CD4-positive, alpha-beta T cell (primary cell): ENCODE measurements at places on chromosomes 3 and 15.

DNA sequence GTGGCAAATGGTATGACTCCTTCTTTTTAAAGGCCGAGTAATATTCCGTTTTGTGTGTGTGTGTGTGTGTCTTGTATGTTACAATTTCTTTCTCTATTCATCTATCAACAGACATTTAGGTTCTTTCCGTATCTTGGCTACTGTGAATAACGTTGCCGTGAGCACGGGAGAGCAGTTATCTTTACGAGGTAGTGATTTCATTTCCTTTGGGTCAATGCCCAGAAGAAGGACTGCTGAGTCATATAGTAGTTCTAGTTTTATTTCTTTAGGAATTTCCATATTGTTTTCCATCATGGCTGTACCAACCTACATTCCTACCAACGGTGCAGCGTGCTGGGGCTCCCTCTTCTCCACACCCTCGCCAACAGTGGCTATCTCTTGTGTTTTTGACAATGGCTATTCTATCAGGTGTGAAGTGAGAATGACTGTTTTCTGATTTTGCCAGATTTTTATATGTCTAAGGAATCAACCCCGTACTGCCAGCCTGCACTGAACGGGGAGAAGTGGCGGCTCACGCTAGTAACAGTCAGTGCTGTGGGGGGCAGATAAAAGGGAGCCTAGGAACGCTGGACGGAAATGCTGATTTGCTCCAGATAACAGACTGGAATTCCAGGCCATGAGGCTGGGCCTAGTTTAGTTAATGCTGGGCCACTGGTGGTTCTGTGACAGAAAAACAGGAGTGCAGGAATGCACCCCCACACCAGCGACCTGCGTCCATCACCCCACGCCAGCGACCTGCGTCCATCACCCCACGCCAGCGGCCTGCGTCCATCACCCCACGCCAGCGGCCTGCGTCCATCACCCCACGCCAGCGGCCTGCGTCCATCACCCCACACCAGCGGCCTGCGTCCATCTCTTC lies 168.1 kb downstream of the XXYLT1 start:
- DNase-seq = peak; percentile 54

DNA sequence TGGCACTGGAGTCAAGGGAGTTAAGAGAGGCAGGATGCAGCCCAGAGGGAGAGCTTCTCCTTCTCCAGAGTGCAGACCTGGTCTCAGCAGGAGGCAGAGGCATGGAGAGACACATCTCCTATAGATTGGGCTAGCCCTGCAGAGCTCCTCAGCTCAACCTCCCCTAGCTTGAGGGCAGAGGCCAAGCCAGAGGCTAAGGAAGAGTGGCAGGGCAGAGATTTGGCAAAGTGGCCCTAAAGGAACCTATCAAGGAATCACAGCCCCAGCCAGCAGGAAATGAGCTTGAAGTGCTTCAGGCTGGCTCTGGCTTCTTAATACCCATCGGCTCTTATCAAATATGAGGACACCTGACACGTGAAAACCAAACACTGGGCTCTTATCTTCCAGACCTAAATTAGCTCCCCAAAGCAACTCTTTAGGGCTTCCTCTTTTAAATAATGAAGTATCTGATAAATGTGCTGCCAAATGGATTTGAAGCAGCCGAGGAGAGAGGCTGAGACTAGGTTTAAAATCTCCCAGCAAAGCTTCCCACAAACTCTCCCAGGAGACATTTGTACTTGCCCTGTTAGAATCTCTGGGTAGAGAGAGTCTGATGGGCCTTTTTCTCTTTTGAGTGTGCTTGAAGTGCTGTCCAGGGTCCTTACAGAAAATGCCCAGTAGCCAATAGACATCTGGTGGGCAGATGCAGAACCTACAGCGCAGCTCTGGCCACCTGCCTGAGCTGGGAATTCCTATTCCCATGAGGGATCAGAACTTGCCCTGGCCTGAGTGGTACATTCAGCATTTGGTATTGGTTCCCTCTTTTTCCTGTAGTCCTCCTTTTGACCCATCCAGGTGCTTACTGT lies 271.4 kb downstream of the CLSTN2 start:
- DNase-seq = no peak

- peak; percentile 86 for DNase-seq
These were observed 69.0 kb downstream of the RAB7A start for GRCh38 chr3:128794770-128795649.

- no peak for DNase-seq
These were observed 96.1 kb downstream of the MCTP2 start for GRCh38 chr15:94327356-94327936.

- DNase-seq = peak; percentile 78
These were observed 27.2 kb downstream of the LRRC2 start for GRCh38 chr3:46538803-46539442.

GRCh38 chr3:175059788-175060187 lies 200.7 kb downstream of the NAALADL2 start:
- DNase-seq = no peak

- DNase-seq = no peak
These were observed 102.7 kb upstream of the UMPS start for GRCh38 chr3:124627501-124627908.

GRCh38 chr3:11274566-11275142 lies 2.5 kb downstream of the ATG7 start:
- no peak for DNase-seq

- no peak for DNase-seq
These were observed 49.4 kb upstream of the HES1 start for GRCh38 chr3:194086388-194087075.

DNA sequence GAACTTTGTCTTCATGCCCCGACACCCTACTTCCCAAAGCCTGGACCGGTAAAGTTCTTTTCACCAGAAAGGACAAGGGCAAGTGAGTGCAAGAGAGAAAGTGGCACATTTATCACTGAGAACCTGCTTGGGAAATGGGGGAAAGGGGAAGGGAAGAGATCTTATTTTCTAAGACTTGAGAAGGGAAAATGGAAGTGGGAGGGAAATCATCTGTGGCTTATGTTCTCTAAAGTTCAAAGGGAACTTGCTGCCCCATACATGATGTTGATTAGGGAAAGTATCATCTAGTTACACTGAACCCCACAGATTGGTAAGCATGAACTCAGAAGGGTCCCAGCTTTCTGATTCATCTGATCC lies 199.5 kb upstream of the LPP start:
- no peak for DNase-seq

- DNase-seq = no peak
These were observed 7.8 kb downstream of the EMC3 start for GRCh38 chr3:9978710-9979305.

- DNase-seq = no peak
These were observed 211.9 kb downstream of the KCNAB1 start for GRCh38 chr3:156332304-156332703.

GRCh38 chr3:139301183-139301582 lies 42.6 kb upstream of the MRPS22 start:
- DNase-seq = no peak

- DNase-seq = no peak
These were observed 670 bp upstream of the CBLB start for GRCh38 chr3:105869531-105869833.

- no peak for DNase-seq
These were observed 13.9 kb downstream of the CCR5AS start for GRCh38 chr3:46393011-46393410.

DNA sequence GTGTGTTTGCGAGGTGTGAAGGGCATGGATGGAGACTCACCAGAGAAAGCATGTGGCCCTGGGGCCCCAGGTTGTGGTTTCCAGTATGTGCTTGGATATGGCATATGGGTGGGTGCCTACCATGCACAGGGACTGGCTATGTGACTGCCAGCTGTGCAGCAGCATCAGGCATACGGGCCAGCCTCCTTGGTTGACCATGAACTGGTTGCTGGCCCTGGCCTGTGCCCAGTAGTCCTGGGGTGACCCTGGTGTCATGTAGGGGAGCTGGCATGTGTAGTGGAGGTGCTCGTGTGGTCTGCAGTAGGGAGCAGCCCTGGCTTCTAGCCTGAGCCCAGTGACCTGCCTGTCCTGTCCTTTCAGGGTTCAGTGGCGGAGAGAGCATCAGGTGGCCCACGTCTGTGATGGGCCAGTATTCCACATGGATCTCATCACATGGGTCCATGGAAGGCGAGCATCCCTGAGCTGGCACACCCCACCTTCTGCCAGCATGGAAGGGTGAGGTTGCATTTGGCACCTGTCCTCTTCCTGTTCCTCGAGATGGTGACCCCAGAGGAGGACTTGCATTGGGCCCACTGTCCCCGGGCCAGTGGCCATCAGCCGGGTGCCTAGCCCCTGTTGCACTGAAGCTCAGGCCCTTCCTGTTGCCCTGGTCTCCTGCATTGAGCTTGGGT lies 228.9 kb downstream of the SNRPN start:
- DNase-seq = no peak

- no peak for DNase-seq
These were observed 96.7 kb upstream of the KCNMB2 start for GRCh38 chr3:178439504-178439903.

DNA sequence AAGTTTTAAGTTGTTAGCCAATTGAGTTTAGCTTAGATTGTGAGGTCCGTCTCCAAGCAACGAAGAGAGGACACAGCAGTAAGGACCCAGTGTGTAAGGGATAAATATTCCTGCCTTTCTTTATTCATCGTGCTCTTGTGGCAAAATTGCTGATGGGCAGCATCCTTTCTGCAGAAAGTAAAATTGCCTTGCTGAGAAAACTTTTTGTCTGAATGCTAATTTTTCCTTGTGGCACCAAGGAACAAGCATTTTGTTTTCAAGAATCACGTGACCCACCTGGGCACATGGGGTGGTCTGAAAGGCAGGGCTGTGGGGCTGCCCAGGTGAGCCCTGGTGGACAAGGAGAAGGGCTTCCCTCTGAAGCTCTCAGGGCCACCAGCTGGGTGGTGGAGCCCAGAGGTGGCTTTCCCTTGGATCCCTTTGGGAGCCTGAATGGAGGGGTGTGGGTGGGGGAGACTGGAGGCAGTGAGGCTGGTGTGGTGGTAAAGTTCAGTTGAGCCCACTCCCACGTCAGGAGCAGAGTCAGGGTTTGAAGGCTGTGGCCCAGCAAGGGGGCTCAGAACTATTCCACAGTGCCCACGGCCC lies 24.0 kb upstream of the TMCC1 start:
- no peak for DNase-seq

- DNase-seq = no peak
These were observed 136.8 kb downstream of the FHIT start for GRCh38 chr3:61114316-61114953.

DNA sequence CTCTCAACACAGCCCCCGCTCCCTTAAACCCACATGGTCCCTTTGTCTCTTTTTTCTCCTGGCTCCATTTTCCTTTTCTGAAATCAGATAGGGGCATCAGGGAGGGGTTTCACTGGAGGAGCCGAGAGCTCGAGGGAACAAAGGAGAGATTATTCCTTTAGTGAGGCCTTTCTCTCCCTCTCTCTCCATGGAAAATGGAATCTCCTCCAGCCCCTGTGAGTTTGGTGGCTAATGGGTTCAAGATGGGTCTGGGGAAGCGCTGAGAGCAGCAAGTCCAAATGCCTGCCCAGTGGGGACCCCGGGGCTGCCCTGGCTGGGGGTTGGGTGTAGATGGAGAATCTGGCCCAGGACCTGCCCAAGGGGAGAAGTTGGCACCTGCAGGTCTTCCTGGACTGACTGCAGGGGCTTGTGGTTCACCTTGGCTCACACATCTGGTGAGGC lies 56.8 kb downstream of the ITGA11 start:
- no peak for DNase-seq

DNA sequence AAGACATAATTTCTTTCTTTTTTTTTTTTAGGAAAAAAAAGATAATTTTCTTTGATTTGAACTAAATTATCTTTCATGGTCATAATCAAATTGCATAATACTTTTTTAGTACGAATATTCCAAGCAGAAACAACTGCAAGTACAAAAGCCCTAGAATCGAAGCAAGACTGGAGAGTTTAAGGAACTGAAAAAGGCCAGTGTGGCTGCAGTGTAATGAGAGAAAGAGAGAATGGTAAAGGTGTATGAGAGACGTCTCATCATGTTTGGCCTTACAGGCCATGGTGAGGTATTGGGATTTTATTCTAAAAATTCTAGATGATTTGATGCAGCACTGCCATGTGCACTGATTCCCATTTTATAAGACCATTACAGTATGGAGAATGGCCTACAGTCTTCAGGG lies 180.9 kb downstream of the SUCNR1 start:
- no peak for DNase-seq

- no peak for DNase-seq
These were observed 227.1 kb downstream of the ZPLD1 start for GRCh38 chr3:102661707-102662497.

- DNase-seq = no peak
These were observed 3.2 kb downstream of the XCR1 start for GRCh38 chr3:46024131-46024530.

GRCh38 chr3:189042832-189043231 lies 128.9 kb upstream of the TPRG1 start:
- no peak for DNase-seq

GRCh38 chr3:185866555-185866954 lies 41.7 kb upstream of the IGF2BP2 start:
- DNase-seq = no peak

DNA sequence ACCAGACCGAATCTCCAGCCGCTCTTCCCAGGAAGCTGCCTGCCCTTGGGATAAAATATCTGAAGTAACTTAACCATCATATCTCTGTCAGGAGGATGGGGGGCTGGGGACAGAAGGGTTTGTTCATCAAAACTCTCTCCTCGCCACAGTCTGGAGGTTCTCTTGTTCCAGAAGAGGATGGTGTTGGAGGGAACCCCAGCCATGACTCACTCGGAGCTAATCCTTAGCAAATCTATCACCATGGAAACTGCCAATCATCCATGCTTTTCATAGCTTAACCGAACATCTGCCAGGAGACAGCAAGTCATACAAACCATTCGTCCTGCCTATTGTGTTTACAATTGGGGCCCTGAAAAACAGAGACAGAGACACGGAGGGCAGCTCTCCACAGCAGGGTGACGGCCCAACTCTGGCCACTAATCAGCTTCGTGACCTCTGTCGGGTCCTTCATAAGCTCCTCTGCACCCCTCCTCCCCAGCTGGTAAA lies 73.8 kb upstream of the HEG1 start:
- DNase-seq = no peak

DNA sequence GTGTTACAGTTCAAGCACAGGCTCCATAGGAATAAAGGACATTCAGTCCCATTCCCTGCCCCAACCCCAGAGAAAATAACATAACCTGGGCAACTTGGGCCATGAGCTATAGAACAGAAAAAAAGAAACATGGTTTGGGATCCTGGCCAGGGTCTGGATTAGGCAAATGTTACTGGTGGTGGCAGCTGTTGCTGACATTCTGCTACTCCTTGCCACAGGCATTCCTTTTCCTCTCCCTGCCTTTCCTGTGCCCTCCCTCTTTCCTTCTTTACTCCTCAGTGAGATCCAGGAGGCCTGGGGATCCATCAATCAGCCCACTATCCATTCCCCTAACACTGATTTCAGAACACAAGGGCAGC lies 129.1 kb downstream of the NTRK3 start:
- DNase-seq = no peak

DNA sequence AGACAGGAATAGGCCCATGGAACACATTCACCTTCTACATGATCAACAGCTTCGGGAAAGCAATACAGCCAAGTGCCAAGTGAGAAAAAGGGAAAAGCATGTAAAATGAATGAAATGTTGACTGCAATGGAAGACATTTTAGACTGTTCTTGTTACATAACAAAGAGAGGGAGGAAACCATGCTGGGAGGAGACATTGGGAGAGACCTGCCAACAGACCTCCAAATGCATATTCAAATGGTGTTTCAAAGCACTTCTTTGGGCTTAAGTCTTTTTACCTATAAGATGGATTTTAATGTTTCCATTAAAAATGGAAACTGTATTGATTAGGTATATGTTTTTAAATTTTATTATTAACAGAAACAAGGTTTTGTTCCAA lies 350.0 kb upstream of the THBS1 start:
- DNase-seq = no peak
